ENCODE measurements at places on chromosomes 6 and 20. TPM values are rescaled to one million over a fixed set of nuclear protein-coding genes. Genes with fewer than 3 reads are reported as not detected.

DNA sequence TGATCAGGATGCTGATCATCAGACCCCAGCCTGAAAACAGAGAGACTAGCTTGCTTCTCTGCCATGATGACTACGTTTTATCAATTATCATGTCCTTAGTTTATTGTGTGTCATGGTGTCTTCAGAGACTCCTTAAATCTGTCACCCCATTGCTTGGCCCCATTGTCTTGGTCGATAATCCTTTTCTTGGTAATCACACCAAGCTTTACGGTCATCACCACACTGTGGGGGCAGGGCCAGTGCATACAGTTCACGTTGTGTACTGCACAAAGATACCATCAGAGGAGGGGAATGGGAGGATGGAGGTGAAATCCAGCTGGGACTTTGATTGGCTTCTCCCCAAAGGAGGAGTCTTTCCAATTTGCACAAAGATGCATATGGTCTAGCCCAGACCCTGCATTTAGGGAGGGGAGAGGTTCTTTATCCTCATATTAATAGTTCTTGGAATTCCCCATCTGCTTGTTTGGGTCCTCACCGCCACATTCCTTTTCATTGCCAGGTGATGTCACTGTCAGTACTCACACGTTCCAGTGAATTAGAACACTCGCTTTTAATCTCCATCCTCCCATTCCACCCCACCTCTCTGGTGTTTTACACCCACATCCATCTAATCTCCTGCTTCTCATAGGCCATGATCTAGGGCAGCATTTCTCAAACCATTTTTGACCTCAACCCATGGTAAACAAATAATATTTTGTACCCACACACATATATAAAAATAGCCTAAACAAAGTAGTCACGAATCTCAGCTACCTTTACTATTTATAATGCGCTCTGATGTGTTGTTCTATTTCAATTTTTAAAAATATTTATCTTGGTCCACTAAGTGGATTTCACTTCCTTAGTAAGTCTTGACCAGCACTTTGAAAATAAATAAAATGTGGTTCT, 5.7 kb downstream of the ETV7 start:
- no peak for DNase-seq

The RRAGD gene
- 18.8 TPM for total RNA-seq

- DNase-seq = no peak
These were observed 167.1 kb upstream of the SCGN start for GRCh38 chr6:25484900-25485299.

The CDH26 gene
- total RNA-seq = 2.2 TPM

GRCh38 chr6:89402776-89403175, 9.3 kb downstream of the RRAGD start:
- DNase-seq = no peak

- DNase-seq = no peak
These were observed 12.4 kb upstream of the MAK start for GRCh38 chr6:10850728-10851127.

The MKKS gene
- 8.7 TPM for total RNA-seq

The SLC35D3 gene
- not detected for total RNA-seq

DNA sequence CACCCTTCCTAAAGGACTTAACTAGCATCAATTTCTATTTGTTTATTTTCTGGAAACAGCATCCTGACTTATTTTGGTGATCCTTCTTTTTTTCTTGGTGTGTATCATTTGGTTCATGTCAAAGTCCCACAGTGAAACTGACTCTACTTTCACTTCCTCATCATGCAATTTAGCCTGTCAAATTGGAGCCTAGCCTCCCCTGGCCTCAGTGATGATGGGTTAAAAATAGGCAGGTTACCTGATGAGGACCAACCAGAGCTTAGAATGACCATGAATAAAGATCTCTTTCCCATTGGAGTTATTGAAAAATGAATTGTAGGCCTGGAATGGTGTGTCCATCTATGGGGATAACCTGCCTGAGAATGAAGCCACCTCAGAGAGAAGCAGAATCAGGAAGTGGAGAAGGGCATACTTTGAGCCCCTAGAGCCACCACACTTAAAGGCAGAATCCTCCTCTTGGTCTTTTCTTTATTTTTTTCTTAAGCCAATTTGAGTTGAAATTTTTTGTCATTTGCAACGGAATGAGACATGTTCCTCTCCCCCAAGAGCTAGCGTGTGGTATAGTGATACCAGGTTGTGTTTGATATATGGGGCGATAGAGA, 105.6 kb downstream of the BTBD3 start:
- no peak for DNase-seq

GRCh38 chr6:132218059-132218696, 183.1 kb downstream of the MOXD1 start:
- DNase-seq = no peak

The PPIL1 gene
- 16.6 TPM for total RNA-seq

GRCh38 chr20:15056246-15056645, 718.8 kb upstream of the FLRT3 start:
- DNase-seq = no peak

- DNase-seq = no peak
These were observed 125.1 kb downstream of the SNX5 start for GRCh38 chr20:17843246-17844132.

GRCh38 chr6:151325075-151326050, 66.0 kb downstream of the ZBTB2 start:
- peak; percentile 80 for DNase-seq

- DNase-seq = no peak
These were observed 30.6 kb downstream of the PTCHD4 start for GRCh38 chr6:48080227-48081009.

- no peak for DNase-seq
These were observed 181.8 kb downstream of the MEI4 start for GRCh38 chr6:77834591-77834996.

The PPARD gene
- total RNA-seq = 27.1 TPM

DNA sequence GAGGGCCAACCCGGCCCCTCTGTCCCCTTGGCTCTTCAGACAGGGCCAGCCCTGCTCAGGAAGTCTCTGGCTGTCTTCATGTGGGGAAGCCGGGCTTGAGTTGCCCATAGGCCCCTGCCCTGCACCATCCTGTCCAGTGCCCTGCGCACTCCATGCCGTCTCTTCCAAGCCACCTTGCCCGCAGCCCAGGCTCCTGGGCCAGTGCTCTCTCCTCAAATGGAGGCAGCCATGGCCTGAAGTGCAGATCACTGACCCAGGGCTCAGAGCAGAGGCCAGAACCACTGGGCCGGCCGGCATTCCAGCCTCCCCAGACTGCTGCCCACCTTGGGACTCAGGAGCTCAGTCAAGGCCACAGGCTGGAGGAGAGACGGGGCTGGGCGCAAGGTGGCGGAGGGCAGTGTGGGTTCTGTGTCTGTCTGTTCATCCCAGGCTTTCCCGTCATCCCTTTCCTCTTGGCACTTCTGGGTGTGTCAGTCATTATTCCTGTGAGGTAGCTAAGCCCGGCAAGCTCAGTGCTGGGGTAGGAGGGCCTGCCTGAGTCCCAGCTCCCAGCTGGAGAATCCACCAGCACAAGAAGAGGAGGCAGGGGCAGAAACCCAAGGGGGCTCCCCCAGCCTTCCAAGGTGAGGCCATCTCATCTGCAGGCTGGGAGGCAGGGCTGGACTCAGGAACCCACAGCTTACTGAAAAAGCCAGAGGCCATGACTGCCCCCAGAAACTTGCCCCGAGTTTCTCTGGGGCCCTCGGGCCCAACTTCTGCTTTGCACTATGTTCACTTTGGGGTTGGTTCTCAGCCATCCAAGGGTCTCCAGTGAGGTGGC, 22.4 kb downstream of the SDCBP2 start:
- no peak for DNase-seq

- no peak for DNase-seq
These were observed 110.3 kb downstream of the CDC5L start for GRCh38 chr6:44497807-44498206.

GRCh38 chr6:125945378-125946141, 11.0 kb upstream of the HINT3 start:
- no peak for DNase-seq

The NXT1 gene
- total RNA-seq = 64.5 TPM

- DNase-seq = no peak
These were observed 242.5 kb upstream of the KCNG1 start for GRCh38 chr20:51265361-51265760.

The ACTL10 gene
- total RNA-seq = 4.9 TPM

The POLH gene
- 24.3 TPM for total RNA-seq

- DNase-seq = no peak
These were observed 22.4 kb upstream of the BACH2 start for GRCh38 chr6:90319044-90319443.

- DNase-seq = no peak
These were observed 5.4 kb upstream of the GCM1 start for GRCh38 chr6:53154071-53154470.

- no peak for DNase-seq
These were observed 17.7 kb upstream of the PARD6B start for GRCh38 chr20:50713657-50714101.

The C20orf204 gene
- total RNA-seq = 5.1 TPM

- no peak for DNase-seq
These were observed 305.8 kb upstream of the PRDM1 start for GRCh38 chr6:105780146-105780860.

The TRAPPC3L gene
- total RNA-seq = not detected

DNA sequence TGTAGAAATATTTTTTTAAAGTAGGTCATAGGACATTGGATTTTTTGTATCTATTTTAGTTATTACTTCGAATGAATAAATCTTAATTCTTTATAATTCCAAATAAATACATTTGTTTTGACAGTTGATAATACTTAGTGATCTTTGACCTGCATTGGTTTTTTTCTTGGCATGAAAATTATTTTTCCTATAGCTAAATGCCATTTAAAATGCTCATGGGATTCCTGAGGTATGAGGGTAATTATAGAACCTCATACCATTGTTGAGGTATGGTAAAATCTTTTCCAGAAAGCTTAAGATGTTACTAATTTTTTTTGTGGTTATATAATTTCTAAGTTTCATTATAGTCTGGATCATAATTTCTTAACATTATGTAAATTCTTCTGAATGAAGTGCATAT, 8.3 kb downstream of the PM20D2 start:
- no peak for DNase-seq

- DNase-seq = no peak
These were observed 27.8 kb upstream of the GFRAL start for GRCh38 chr6:55299286-55299985.

The NCOA6 gene
- total RNA-seq = 42.8 TPM

The TTBK1 gene
- total RNA-seq = not detected

- no peak for DNase-seq
These were observed 340.0 kb downstream of the ADGRB3 start for GRCh38 chr6:68975064-68975463.

DNA sequence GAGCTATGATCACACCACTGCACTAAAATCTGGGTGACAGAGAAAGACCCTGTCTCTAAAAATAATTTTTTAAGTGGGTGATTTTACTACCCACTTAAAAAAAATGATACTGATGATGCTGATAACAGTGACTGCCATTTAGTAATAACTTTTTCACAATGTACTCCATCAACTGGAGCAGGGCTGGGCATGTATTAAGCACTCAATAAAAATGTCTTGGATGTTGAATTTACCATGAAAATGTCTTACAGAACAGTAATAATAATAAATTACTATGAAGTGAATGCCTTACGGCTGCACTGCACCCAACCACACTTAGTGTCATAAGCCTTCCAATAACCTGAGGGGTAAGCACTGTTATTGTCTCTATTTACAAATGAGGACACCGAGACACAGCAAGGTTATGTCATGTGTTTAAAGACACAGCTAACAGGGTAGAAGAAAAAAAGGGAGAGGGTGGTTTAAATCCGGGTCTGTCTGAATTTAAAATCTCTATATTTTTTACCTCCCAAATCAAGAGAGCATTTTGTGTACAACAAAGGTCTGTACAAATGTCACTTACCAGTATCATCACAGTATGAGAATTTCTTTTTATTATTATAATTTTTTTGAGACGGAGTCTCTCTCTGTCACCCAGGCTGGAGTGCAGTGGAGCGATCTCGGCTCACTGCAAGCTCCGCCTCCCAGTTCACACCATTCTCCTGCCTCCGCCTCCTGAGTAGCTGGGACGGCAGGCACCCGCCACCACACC, 21.5 kb downstream of the RIMS4 start:
- DNase-seq = no peak

DNA sequence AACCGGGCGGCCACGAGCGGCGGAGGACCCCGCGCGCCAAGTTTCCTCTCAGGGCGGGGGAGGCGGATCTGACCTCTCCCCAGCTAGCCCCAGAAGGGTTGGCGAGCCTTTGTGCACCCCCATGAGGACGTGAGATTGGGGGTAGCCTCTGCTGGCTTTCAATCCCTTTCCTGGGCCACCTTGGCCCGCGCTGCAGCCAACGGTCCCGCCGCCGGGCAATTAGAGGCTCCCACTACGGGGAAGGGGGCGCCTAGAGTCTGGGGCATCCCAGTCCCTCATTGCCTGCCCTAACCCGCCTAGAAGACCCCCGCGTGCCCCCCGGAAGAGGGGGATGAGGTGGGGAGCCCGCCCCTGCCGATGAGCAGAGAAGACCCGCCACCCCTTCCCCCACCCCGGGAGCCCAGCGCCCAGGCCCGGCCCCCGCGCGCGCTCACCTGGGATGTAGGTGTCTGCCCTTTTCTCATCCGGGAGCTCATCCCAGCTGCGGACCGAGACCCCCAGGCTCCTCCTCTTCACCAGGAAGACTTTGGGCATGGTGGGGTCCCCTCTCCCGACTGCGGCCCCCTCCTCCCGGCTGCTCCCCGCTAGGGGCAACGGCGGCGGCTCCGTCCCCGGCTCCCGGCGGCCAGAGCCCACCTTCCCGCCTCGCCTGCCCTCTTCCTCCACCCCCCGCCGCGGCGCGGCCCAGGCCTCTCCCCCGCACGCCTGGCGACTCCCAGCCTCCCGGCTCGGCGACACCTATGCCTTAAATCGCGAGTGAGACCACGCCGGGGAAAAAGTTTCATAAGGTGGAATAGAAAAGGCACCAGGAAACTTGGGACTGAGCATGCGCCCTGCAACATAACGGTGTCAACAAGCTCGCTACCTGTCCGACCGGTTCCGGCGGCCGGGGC, at the start of gene OVOL2:
TSS of gene OVOL2 (minus strand) at position 816 of the 893 bp plus-strand sequence. CDS start at position 534, 282 bp downstream.
- peak; percentile 78 for DNase-seq

The PLTP gene
- 49.2 TPM for total RNA-seq

GRCh38 chr6:8839626-8840025, 404.3 kb upstream of the SLC35B3 start:
- DNase-seq = no peak

- DNase-seq = no peak
These were observed 3.6 kb downstream of the CLDN20 start for GRCh38 chr6:155267411-155267810.

DNA sequence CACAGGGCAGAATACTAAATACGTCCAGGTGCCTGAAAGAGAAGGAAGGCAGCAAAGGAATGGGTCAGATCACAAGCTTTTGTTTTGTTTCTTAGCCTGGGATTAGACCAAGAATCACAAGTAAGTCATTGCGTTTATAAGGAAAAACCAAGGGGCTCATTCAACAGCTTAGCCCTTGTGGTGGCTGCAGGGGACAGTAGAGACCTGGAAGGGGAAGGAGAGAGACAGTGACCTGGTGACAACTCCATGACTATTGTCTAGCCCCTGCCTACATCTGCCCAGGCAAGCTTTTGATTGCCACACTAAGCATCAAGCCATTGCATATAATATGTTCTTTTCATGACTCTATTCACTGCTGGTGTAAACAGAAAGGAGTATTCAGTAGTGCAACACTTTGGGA, 30.2 kb upstream of the TBC1D7 start:
- DNase-seq = no peak

The LINC00237 gene
- total RNA-seq = not detected

- DNase-seq = no peak
These were observed 38.6 kb upstream of the FABP7 start for GRCh38 chr6:122740936-122741335.
